ENCODE measurements at places on chromosomes 5 and 9. TPM values are rescaled to one million over a fixed set of nuclear protein-coding genes. Genes with fewer than 3 reads are reported as not detected.

GTF3C4 gene
- 14.2 TPM for total RNA-seq

FCN1 gene
- total RNA-seq: 40.9 TPM

SPINK13 gene
- total RNA-seq: not detected

SHISAL2B gene
- not detected for total RNA-seq

NPR3 gene
- total RNA-seq: 28.8 TPM

WHRN gene
- total RNA-seq: 5.9 TPM

ZDHHC21 gene
- 6.5 TPM for total RNA-seq

ELOVL7 gene
- total RNA-seq: 1.9 TPM

NDOR1 gene
- 7.7 TPM for total RNA-seq

EGFL7 gene
- total RNA-seq: 169 TPM

PCDHGA12 gene
- total RNA-seq: 4.3 TPM

TUSC1 gene
- 13.5 TPM for total RNA-seq

PCDHB8 gene
- total RNA-seq: not detected

- DNase-seq: no peak
Measured at GRCh38 chr9:105639936-105640335, 22.3 kb upstream of the TAL2 start.

- DNase-seq: no peak
Measured at GRCh38 chr5:73856997-73857396, 231.0 kb downstream of the ARHGEF28 start.

DNA sequence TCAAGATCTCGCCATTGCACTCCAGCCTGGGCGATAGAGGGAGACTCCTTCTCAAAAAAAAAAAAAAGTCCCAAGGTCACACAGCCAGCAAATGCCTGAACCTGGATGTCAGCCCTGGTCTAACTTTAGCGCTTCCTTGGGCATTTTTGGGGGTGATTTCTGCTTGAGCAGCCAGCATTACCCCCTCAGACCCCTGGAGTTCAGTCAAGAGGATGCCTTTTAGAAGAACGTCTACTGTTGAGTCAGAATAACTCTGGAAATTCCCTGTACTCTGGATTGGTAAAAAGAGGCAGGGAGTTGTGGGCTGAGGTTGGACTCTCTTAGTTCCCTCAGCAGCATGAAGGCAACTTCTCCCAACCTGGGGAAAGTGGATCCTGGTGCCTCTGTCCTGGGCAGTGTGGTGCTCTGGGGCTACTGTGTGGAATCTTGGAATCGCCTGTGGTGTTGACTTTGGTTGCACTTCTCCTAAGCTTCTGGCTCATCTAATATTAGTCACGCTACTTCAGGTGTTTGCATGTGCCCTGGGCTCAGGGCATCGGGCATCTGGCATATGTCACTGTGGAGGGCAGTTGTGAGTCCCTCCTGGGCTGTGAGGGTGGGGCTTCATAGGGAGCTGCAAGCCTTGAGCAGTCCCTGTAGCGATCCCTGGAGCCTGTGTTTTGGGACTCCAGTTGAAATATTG, 32.2 kb downstream of the STXBP1 start:
- DNase-seq: peak; percentile 50

- no peak for DNase-seq
Measured at GRCh38 chr5:16970826-16971225, 34.7 kb upstream of the MYO10 start.

- no peak for DNase-seq
Measured at GRCh38 chr5:94391996-94392395, 226.4 kb downstream of the KIAA0825 start.

- no peak for DNase-seq
Measured at GRCh38 chr5:16561660-16562059, 55.1 kb downstream of the RETREG1 start.

- no peak for DNase-seq
Measured at GRCh38 chr5:178699681-178700253, 30.7 kb downstream of the ZNF354A start.

- no peak for DNase-seq
Measured at GRCh38 chr5:87103616-87104287, 163.9 kb upstream of the RASA1 start.

- DNase-seq: no peak
Measured at GRCh38 chr5:1983401-1983800, 100.7 kb upstream of the IRX4 start.

DNA sequence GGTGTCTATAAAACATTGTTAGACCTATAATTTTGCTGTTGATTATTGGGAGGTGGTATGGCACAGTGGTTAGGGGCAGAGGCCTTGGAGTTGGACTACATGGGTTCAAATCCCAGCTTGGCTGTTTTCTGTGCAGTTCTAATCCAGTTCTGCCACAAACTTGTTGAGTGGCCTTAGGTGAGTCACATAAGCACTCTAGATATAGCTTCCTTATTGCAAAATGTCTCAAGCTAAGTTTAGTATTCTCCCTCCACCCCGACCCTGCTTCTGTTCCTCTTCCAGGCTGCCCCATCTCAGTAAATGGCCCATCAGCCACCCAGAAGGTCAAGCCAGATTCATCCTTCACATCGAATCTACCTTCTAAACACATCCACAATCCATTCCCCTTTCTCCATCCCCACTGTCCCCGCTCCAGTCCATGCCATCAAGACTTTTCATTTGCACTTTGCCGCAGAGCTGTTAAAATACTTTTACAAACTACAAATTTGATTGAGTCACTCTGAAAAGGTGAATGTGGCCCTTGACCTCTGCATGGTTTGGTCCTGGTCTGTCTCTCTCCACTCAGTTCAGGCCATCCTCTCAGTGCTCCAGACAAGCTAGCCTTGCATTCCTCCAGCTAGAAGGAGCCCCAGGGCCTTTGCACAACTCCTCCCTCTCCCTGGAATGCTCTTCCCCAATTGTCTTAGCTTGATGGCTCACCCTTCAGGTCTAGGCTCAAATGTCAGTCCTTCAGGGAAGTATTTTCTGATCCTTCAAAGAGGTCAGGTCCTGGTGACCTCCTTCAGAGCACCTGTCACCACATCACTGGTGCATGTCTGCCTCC, 10.0 kb upstream of the HDHD3 start:
- DNase-seq: no peak

DNA sequence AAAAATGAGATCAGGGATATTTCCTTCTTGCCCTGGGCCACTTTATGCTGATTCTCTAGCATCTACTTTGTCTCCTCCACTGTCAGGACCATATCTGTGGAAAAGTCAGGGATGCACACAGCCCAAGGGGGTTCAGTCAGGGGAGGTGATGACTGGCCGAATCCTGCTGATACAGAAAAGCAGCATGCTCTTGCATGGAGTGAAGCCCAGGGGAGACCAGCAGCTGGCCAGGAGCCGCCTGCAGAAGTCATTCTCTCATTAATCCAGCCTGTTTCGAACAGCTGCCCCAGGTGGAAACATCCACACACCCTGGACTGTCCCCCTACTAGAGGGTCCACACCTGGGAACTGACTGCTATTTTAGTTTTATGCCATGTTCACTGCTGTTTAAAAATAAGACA, 177.1 kb downstream of the ATP10B start:
- no peak for DNase-seq

DNA sequence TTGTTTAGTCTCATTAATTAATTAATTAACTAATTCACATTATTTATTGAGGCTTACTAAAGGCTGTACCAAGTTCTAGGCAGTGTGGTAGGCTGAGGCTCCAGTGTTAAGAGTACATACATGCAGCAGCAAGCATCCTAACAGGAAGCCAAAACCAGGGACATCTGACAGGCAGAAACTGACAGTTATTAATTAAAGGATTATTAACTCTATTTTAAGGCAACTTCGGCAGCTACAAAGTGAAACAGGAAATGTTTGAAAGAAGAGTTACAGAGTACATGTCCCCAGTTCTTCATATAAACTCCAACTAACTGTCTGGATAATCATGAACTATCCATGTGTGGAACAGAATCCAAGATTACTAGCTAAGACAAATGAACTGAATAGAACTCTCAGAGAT, 39.3 kb upstream of the GABRB2 start:
- no peak for DNase-seq

DNA sequence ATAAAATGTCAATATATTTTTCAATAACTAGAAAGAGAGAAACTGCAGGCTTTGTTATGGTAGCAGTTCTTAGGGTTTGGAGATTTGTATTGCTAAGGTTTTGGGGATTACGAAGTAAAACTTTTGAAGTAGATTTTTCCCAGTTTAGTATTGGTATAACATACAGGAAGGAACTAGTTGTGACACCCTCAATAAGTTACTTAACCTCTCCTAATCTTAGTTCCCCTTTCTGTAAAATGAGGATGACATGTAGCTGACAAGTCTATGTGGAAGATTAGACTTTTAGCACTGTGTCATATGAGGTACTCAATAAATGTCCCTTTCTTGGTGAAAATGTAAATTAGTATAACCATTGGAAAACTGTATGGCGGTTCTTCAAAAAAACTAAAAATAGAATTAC, 73.4 kb upstream of the ATG10 start:
- no peak for DNase-seq

GRCh38 chr5:154757814-154758406, 2.7 kb downstream of the LARP1 start:
- peak; percentile 34 for DNase-seq

GRCh38 chr9:68446836-68447235, 90.4 kb downstream of the PGM5 start:
- DNase-seq: no peak

DNA sequence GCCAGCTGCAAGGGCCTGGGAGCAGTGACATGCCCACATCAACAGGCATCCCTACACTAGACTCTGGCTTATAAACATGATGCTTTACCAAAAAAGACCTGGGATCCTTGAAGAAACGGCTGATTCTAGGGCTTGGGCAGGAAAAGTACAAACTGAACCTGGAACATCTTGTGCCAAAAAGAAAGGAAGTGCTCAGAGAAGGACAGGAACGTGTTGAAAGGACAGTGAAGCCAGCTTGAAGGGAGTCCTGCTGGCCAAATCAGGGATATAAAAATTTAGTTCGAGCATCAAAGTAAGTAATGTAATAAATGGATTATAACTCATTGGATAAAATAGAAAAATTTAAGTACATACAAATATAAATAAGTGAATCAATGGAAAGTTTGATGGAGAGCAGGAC, 58.1 kb downstream of the ALDH7A1 start:
- no peak for DNase-seq

DNA sequence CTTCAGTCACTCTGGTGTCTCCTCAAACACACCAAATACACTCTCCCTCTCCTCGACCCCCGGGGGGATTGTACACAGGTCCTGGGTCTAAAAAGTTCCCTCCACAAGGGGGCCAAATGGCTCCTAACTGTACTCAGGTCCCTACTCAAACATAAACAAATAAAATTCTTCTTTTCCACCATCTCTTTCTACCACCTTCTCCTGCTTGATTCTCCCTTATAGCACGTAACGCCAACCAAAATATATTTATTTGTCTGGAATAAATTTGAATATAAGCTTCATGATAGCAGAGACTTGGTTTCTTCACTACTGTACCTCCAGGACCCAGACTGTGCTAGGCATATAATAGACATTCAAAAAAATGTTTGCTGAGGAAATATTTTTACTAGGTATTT, 21.4 kb downstream of the ZNF608 start:
- DNase-seq: no peak

GRCh38 chr5:147918899-147919298, 12.6 kb upstream of the C5orf46 start:
- no peak for DNase-seq

DNA sequence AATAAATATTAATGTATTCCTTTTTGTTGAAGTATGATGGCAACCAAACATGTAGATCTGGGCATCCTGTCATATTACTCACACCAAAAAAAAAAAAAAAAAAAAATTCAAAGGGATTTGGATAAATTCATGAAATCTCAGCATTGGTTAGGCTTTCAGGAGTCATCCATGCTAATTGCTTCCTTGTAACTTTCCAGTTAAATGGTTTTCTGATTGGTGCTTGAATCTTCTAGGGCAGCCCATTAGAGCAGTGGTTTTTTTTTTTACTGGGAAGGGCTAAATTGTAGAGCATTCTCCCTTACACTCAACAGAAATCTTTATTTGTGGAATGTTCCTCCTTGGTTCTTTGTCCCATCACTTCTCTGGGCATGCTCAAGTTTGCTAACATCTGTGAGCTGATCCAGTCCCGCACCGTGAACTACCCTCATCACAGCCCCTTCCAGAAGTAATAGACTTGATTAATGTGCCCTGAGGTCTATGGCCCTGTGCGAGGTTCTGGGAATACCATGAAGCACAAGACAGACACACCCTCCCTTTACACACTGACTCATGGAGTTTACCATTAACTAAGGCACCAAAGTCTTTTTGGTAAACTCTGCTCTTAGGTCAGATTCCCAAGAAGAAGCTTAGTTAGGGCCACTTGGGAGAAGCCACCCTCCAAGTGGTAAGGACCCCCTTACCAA, 56.0 kb downstream of the RGS3 start:
- no peak for DNase-seq

DNA sequence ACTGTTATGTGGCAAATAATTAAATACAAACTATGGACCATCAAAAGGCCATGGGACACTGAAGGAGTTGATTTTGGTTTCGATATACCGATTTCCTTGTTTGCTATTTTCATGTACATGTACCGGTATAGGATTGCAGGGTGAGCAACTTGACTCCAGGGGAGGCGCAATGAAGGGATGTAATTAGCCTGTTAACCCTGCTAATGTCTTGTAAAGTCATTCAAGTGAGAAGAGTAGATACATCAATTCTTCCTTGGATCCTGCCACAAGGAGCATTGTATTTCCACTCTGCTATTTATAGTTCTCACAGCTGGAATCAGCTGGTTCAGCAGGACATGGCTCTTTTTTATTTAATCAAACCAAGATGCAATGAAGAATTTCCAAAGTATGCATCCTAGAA, 102.0 kb downstream of the STK32A start:
- DNase-seq: no peak

GRCh38 chr5:44390351-44390750, 1.1 kb upstream of the FGF10 start:
- no peak for DNase-seq

DNA sequence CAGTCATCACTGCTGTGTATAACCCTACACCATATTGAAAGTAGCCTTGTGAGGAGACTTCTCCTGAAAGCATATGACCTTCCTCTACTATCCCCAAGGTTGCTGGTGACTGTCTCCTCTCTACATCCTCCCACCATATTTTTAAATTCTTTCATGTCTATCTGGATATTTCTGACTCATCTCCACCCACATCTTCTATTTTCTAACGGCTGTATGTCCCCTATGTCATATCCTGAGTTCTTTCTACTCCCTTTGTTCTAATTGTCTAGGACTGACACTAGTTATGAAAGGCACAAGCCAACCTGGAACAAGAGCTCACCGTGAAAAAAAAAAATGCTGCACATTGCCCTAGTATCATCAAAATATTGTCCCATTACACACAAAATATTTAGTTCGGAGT, 218.3 kb upstream of the ZNF462 start:
- DNase-seq: no peak

DNA sequence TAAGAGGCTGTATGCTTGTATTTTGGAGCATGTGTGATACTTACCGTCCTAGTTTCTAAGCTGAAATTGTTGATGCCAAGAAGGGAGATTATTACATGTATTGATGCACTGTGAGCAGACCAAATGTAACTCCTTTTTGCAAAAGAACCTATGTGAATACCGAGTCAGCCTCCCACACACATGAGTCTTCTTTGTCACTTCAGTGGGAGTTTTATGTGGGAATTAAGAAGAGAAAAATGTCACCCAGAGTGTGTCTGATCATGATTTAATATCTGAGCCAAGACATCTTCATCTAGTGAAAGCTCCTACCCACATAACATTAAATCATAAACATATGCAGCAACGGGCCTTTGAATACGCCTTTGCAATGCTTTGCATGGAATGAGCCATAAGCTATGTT, 380.3 kb upstream of the ACTBL2 start:
- no peak for DNase-seq
